Stimulated activated CD8-positive, alpha-beta memory T cell treated with anti-CD3 and anti-CD28 coated beads, Interleukin-7, amount 100 ng/mL, for 48 hours (primary cell): ENCODE measurements at places on chromosomes 5 and 9.

DNA sequence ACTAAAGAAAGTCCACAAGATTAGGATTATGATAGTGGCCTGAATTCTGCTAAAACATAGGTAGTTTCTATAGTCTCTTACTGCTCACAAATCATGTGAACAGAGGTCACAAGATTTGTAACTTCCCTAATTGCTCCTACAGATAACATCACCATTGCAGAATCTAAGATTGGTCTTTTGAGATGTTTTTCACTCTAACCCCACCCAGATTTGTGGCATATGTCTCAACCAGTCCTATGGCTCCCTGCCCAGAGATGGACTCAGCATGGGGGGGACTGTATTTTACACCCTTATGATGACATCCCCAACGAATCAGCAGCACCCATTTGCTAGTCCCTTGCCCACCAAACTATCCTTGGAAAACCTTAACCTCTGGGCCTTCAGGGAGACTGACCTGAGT, 1046.2 kb downstream of the CDH12 start:
- DNase-seq, result no peak

DNA sequence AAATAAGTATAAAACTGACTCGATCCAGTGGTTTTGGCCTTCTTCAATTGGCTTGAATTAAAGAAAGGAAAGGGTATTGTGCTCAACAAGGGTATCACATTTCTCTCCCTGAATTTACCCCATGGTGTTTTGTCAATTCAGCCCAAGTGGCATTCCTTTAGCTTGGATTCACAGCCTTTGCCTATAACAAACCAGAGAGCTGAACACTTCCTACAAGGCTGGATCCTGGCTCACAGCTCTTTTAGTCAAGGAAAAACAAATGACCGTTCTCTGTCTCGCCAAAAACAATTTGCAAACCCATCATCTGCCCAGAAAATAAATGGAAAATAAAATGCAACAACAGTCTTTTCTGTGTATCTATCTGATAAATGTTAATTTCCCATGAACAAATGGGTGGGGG, 5.7 kb downstream of the ZNF366 start:
- DNase-seq, result no peak

DNA sequence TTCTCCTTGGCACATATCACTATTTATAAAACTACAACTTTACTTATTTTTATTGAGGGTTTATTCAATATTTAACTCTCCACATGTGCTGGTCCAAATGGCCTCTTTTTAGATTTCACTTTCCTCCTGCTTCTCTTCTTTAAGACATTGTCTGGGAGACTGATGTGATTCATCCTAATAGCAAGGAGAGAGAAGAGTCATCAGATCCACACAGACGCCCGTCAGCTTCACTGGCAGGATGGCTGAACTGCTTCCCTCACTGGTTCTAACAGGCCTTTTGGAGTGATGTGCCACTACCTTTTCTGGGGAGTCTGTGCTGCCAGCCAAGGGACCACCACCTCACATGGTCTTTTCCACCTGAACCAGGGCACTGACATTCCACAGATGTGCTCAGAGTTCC, 16.5 kb upstream of the ROR2 start:
- DNase-seq, result no peak

- DNase-seq, result no peak
Observed at GRCh38 chr5:61461417-61461816, 129.4 kb downstream of the ZSWIM6 start.

- no peak for DNase-seq
Observed at GRCh38 chr9:2389404-2389803, 232.2 kb upstream of the VLDLR start.

DNA sequence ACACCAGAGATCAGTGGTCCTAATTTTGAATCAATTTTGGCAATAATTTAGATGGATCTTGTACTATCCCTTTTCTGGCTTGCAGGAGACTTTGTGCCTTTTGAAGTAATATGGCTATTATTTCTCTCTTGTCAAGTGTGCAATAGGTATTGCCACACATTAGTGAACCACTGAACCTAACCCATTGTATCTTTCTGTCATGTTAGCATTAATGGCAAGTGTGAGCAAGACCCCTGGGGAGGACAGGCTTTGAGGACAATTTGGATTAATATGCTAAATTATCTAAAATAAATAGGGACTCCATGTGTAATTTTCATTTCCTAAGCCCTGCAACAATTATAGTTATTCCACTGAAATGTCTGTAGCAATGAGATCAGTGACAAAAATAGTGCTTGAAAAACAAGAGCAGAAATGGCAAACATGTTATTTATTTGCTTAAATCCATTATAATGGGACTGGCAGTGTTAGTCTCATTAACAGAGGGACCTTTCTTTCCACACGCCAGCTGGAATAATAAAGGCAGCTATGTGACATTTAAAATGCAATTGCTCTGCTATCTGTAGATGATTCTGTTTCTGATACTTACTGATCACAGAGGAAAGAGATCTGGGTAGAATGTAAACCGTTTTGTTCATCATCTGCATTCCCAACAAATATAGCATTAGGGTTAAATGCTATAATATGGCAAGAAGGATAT, 753.3 kb upstream of the ZNF608 start:
- no peak for DNase-seq

- DNase-seq, result no peak
Observed at GRCh38 chr5:159453209-159453608, 122.9 kb upstream of the IL12B start.

DNA sequence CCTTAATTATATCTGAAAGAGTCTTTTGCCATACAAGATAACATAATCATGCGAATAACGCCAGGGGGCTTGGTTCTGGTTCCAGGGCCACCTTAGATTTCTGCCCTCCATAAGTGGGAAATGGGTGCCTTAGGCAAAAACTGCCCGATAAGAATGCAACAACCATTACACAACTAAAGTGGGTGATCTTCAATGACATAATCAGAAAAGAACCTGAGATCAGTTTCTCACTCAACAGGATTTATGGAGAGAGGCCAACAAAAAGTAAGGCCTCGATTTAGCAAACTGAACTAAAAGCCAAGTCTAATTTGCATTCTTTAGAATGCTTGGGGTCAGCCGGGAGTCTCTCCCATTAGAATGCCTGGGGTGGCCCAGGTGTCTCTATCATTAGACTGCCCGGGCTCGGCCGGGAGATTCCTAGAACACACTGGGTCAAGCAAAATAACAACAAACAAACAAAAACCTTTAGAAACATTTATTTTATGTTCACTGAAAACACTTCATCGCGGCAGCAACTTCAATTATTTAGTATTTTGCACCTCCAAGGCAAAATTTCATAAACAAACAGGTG, 194.8 kb downstream of the AUH start:
- no peak for DNase-seq

DNA sequence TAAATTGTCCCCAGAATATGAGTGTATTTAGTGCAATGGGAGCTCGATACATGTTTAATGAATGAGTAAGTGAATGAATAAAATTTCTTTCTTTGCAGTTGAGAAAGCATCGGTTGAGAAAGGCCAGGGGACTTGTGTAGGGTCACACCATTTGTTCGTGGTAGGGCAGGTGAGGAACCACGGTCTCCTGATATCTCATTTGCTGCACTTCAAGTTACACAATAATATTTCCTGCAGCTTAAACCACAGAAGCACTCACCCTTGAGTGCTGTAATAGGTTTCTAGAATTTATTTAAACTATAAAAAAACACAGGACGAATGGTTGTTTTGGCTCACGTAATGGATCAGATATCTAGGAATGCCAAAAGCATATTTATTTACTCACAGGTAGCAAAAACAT, 429.8 kb downstream of the SPATA31D1 start:
- no peak for DNase-seq

DNA sequence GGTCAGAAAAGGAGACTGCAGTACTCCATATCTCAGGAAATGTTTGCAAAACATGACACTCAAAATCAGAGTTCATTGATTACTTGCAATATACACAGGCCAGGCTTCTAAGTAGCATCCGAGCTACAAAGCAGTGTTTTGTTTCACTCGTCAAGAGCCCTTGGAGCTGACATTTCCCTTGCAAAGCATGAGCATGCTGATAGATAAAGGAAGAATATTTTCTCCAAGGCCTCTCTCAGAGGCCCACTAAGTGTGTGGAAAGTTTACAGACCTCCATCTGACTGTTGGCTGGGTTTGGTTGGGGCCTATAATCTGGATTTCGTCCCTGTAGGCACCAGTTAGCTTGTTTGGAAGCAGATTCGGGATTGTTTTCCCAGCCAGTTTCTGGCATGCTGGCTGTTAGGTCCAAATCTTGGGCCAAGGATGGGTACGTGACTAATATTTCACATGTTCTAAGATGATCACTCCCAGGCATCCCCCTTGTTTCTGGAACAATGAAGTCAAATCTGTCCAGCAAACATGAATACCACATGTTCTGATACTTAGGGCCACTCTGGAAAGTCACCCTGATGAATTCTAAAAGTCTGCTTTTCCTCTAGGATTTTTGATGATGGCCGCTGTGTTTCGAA, 161.3 kb downstream of the RFK start:
- DNase-seq, result no peak

DNA sequence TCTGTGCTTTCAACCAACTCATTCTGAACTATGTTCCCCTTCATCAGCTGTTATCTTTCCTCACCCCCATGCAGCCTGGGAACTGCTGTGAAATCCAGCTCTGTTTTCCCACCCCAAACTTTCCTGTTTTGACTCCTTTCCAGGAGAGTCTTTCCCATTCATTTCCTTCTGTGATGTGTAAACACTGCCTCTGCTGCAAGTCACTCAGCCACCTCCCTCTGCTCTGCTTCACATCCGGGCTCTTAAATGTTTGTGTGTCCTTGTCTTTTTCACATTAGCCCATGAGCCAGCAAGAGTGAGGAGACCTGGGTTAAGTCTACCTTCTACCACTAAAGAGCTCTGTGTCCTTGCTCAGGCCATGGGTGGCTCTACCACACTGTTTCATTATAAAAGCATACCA, 137.5 kb downstream of the ICE1 start:
- DNase-seq, result no peak

DNA sequence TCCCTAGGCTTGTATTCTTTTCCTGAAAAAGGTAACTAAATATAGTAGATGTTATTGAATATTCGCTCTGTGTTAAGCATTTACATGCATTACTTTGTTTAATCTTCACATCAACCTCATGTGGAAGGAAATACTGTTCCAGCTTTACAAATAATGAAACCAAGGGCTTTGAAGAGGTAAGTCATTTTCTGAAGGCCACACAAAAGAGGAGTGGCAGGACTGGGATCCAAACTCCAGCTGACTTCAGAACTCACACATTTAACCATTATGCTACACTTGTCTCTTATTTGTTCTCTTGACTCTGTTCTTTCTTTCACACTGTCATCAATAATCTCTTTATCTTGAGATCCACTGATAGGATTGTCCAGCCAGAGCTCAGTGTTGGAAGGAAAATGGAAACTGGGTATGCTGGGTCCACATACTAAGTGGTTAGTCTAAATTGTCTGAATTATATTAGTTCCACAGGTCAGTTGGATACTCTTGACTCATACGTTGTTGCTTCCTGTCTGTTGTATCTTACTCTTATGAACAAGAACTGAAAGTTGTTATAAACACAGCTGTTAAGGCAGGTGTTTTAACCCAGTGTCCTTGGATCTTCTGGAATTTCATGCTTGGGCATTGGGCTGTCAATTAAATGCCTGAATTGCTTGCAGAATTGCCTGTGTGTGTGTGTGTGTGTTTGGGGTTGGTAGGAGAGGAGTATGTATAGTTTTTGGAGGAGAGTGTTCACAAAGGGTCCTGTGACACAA, 65.6 kb downstream of the TLE4 start:
- DNase-seq, result no peak

DNA sequence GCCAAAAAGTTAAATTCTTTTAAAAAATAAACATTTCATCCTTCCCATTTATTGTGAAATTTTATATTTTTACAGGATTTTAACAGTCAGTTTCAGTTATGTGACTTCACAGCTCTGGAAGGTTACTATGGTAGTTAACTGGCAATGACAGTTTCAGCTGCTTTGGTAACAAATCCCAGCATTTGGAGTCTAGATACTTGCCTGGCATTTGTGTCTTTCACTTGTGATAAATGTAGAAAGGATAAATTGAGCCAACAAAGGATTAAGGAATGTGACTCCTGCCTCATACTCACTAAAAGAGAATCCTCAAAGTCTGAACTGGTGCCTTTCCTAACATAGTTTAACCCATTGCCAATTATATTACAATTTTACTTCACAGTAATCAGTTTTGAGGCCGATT, 315.5 kb downstream of the FER start:
- DNase-seq, result no peak

GRCh38 chr9:81858657-81859430, 69.4 kb upstream of the SPATA31D4 start:
- DNase-seq, result no peak

- no peak for DNase-seq
Observed at GRCh38 chr5:66894480-66895240, 298.5 kb downstream of the MAST4 start.

GRCh38 chr5:176796411-176796810, 13.9 kb upstream of the UNC5A start:
- DNase-seq, result no peak
